ENCODE measurements at places on chromosomes 12 and 14. TPM values are rescaled to one million over a fixed set of nuclear protein-coding genes. Genes with fewer than 3 reads are reported as not detected.

The PTHLH gene
- 53.5 TPM for total RNA-seq

The PLEKHG7 gene
- total RNA-seq, result 0.68 TPM

The KRT71 gene
- not detected for total RNA-seq

The TCL1A gene
- not detected for total RNA-seq

The VASH1 gene
- total RNA-seq, result 13.6 TPM

The TRIM9 gene
- total RNA-seq, result 4.7 TPM

Measured in astrocyte (in vitro differentiated cells and primary cell).